A549 treated with AZD2906 at 1 μM for 4 hours (cell line): ENCODE measurements at places on chromosomes 4 and X. TPM values are rescaled to one million over a fixed set of nuclear protein-coding genes. Genes with fewer than 3 reads are reported as not detected.

The SHOX gene
- total RNA-seq: 0.02 TPM in 4 of 5 replicates, not detected in the other

The MED28 gene
- total RNA-seq: 29.1 to 49.2 TPM (median 30.6 TPM) in 5 replicates

The G6PD gene
- 1,365 to 1,554 TPM (median 1,434 TPM) in 5 replicates for total RNA-seq

The HERC5 gene
- total RNA-seq: 3.4 to 4.7 TPM (median 3.4 TPM) in 5 replicates

The GDPD2 gene
- total RNA-seq: 0.03 to 0.10 TPM (median 0.05 TPM) in 3 of 5 replicates, not detected in the others

The GPR119 gene
- not detected in 5 replicates for total RNA-seq

The ABLIM2 gene
- total RNA-seq: 4.9 to 10.3 TPM (median 7.8 TPM) in 5 replicates

The ASB9 gene
- total RNA-seq: 20.2 to 26.5 TPM (median 21.5 TPM) in 5 replicates

The RHOXF1 gene
- not detected in 5 replicates for total RNA-seq

The PLAC8 gene
- 0.63 to 1.2 TPM (median 0.93 TPM) in 5 replicates for total RNA-seq

The BCORL1 gene
- total RNA-seq: 7.4 to 11.6 TPM (median 10.5 TPM) in 5 replicates

The TMEM271 gene
- not detected in 5 replicates for total RNA-seq

The DCX gene
- not detected in 5 replicates for total RNA-seq

The XAGE1B gene
- 189 to 271 TPM (median 206 TPM) in 5 replicates for total RNA-seq

The FAM9C gene
- total RNA-seq: 0.01 to 0.05 TPM in 2 of 5 replicates, not detected in the others

The WDR13 gene
- 65.1 to 92.6 TPM (median 88.6 TPM) in 5 replicates for total RNA-seq

The EPGN gene
- not detected in 5 replicates for total RNA-seq

The F9 gene
- total RNA-seq: not detected in 5 replicates

The RAB9B gene
- 0.02 to 0.05 TPM (median 0.03 TPM) in 4 of 5 replicates, not detected in the other for total RNA-seq

The CBR4 gene
- 3.7 to 4.6 TPM (median 4.2 TPM) in 5 replicates for total RNA-seq

The FRAS1 gene
- 2.0 to 2.9 TPM (median 2.5 TPM) in 5 replicates for total RNA-seq

The PHOX2B gene
- total RNA-seq: 0.02 to 0.03 TPM in 2 of 5 replicates, not detected in the others

The CFAP47 gene
- not detected in 5 replicates for total RNA-seq

The PAGE5 gene
- not detected in 5 replicates for total RNA-seq

The MMRN1 gene
- not detected in 5 replicates for total RNA-seq

The RS1 gene
- not detected in 5 replicates for total RNA-seq

The NSG1 gene
- 9.4 to 13.5 TPM (median 10.5 TPM) in 5 replicates for total RNA-seq

The OTC gene
- total RNA-seq: not detected in 5 replicates

The HAND2 gene
- total RNA-seq: 0.21 to 0.41 TPM (median 0.24 TPM) in 5 replicates

The CACNA1F gene
- total RNA-seq: not detected in 5 replicates

The POLN gene
- 0.44 to 0.80 TPM (median 0.57 TPM) in 5 replicates for total RNA-seq

The PCDH18 gene
- total RNA-seq: not detected in 5 replicates

The SLC7A11 gene
- total RNA-seq: 16.1 to 20.9 TPM (median 16.8 TPM) in 5 replicates

The DNAAF6 gene
- total RNA-seq: 0.06 TPM in 1 of 5 replicates, not detected in the others

The SLBP gene
- total RNA-seq: 68.3 to 97.7 TPM (median 68.4 TPM) in 5 replicates

The SSX1 gene
- 0.09 TPM in 1 of 5 replicates, not detected in the others for total RNA-seq

The MYOZ2 gene
- not detected in 5 replicates for total RNA-seq

The AR gene
- 2.9 to 3.5 TPM (median 3.3 TPM) in 5 replicates for total RNA-seq

The GC gene
- not detected in 5 replicates for total RNA-seq

The MGARP gene
- total RNA-seq: 0.46 to 0.79 TPM (median 0.68 TPM) in 5 replicates
